Activated naive CD4-positive, alpha-beta T cell (primary cell): ENCODE measurements at places on chromosomes 5 and 9.

DNA sequence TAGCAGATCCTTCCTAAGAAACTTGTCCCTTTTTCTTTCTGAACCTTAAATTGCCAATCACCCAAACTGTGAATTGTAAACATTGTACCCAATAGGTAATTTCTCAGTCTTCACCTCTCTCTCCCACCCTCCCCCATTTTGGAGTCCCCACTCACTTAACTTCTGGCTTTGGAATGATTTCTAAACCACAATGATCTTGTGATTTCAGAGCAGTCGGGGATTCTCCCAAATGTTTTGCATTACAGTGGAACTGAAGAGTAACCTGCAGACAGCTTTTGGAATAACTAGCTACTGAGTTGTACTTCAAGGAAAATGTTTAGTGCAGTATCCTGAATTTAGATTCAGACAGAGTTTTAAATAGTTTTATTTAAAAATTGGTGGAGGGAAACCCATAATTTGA is 19.2 kb downstream of the SLC27A6 start:
- DNase-seq = no peak

DNA sequence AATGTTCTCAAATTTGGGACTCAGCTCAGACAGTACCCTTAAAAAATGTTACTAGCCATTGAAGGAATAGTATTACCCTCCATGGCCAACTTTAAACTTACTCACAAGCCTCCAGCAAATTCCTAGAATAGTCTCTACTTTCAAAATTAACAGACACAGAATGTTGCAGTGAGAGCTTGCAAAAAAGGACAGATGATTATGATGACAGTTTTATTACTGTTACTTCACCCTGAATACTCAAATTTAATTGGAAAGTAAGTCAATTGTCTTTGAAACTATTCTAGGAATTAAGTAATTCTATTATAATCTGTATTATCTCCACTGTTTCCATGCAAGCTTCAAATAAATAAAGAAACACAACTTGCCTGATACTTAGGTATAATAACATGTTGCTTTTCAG is 288.3 kb downstream of the SLF1 start:
- no peak for DNase-seq

DNA sequence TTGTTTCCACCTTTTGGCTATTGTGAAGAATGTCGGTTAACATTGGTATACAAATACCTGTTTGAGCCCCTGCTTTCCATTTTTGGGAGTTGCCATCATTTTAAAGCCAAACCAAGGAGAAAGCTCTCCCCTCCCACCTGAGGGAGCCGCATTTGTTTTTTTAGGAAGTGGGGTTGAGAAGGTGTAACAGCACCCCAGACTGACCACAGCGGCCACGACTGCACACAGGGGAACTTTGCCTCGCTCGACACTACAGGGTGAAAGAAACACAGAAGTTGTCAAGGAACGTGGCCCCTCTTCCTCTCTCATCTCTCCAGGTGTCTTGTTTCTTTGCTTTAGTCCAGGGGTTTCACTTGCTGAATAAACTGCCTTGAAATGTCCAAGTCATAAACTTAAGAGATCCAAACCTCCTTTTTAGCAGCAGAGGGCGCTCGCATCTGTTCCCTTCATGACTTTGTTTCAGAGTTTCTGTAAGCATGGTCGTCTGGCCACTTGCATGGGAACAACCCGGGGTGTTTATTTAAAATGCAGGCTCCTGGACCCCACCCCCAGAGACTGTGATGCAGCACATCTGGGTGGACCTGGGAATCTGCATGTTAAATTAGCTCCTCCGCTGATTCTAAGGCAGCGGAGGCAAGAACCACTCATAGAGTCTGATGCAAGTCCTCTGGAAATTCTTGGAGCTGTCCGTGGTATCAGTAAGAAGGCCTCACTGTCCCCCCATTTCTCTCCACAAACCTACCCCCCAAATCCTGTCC is 2.1 kb upstream of the TTLL11 start:
- no peak for DNase-seq

DNA sequence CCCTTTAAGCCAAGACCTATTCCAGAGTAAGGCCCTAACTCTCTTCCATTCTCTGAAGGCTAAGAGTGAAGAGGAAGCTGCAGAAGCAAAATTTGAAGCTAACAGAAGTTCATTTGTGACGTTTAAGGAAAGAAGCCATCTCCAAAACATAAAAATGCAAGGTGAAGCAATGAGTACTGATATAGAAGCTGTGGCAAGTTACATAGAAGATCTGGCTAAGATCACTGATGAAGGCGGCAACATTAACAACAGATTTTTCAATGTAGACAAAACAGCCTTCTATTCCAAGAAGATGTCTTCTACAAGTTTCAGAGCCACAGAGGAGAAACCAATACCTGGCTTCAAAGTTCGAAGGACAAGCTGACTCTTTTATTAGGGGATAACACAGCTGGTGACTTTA is 1143.4 kb downstream of the CDH12 start:
- no peak for DNase-seq

- no peak for DNase-seq
Measured at GRCh38 chr9:103068753-103069152, 73.6 kb downstream of the CYLC2 start.
